Retina (tissue), 1 donor: ENCODE measurements at places on chromosomes 3 and 15.

DNA sequence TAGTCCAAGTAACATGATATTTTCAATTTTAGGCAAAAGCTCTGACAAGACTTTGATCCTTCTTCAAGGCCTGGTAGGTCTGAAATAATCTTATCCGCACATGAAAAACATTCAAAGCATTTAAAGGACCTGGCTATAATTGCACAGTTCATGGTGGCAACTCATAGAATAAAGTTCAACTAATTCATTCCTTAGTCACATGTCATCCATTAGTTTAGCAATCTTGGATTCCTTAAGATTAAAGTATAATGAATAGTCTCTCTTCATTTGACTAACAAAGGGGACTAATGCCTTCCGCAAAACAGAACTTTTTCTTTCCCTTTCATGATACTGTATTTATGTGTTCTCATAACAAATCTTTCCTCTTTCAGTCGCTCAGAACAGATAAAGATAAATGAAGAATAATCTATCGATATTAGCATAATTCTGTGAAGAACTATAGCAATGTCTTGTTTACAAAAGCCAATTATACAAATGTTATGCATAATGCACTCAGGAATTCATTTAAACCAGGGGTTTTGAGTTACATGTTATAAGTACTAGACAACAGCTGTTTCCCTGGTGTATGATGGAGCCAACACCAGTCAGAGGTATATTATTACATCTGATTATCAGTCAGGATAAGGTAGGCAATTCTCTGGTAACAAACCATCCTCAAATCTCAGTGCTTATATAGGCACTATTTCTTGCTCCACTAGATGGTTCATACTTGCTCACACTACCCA is 172.5 kb downstream of the POTEB3 start:
- DNase-seq = no peak

DNA sequence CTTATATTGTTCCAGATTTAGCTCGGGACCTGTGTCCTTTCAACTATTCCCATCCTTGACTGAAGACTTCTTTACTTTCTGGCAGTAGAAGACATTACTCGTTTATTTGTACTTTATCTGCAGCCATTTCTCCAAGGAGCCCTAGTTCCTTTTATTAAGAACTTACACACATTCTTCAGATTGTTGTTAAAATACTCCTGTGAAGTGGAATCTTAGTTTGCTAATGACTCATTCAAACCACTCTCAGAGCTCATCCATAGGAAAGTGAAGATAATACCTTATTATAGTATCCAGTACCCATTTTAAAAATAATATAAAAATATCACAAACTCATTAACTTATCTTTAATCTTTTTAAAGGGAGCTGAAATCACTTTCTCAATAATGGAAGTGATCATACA is 63.5 kb downstream of the C3orf70 start:
- no peak for DNase-seq

DNA sequence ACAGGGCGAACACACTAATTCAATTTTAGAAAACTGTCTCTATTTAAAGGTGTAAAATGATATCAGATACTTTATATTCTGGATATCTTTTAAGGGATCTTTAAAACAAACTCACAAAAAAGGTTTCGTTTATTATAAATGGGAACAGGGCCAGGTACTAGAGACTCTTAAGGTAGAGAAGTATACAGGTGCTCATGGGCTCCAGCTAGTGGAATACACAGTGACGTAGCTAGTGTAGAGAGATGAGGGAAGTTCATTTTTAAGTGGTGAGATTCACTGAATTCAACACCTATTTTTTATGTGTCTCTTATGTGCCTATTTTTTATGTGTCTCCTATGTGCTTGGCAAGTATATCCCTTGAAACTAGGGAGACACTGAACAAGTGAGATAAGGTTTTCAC is 132.7 kb upstream of the FAM3D start:
- DNase-seq = no peak

- DNase-seq = peak; percentile 67
Observed at GRCh38 chr3:150370122-150370602, 37.9 kb upstream of the TSC22D2 start.

- no peak for DNase-seq
Observed at GRCh38 chr15:69317392-69317841, 18.7 kb downstream of the PAQR5 start.
